WTC11 (cell line): ENCODE measurements at places on chromosomes 16 and 17.
A peak's percentile ranks its signal among the peaks of the same experiment; 100 is the strongest.

- DNase-seq, result no peak
These were observed 2.4 kb upstream of the C1QTNF8 start for GRCh38 chr16:1098266-1098991.

DNA sequence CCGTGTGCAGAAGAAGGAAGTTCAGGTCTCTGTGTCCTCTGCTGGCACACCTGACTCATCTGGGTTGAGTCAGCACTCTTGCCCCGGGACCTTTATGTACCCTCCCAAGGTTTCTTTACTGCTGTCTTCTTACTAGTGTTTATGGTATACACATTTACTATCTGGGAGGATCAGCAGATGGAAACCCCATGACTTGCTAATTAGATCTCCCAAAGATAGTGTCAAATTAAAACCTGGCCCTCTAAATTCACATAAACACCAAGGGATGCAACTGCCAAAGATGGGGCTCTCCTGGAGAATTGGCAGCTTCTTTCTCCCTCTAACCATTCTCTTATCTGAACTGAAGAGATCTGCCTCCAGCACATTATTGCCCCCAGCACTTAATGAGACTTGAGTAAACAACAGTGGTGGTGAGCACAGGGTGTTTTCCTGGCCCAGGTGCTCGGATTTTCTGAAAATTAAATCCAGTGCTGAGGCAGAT, 718.1 kb upstream of the SOX9 start:
- DNase-seq, result no peak

DNA sequence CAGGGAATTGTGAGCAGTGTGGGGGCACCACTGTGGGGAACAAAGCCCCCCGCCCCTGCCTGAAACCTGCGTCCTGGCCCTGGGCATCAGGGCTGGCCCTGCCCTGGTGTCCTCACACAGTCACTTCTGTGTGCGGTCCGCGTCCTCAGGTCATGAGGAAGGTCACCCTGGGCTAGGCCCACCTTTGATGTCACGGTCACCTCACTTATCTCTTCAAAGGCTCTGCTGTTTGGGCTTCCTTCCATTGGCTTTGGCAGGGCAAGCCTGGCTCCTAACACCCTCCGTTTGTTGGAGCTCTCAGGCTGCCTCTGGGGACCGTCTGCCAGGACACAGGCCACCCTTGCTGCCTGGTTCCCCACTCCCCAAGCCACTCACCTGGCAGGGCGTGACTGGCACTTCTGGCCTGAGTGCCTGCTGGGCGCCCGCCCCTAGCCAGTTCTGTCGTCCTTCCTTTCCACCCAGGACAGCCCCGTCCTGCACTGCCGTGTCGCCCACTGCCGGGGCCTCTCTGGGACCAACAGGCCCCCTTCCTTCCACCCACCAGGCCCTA, 8.8 kb downstream of the CENPX start:
- no peak for DNase-seq

- DNase-seq, result no peak
These were observed 4.8 kb upstream of the N4BP1 start for GRCh38 chr16:48614759-48615158.

- DNase-seq, result no peak
These were observed 28.3 kb downstream of the CCDC40 start for GRCh38 chr17:80064696-80065095.

DNA sequence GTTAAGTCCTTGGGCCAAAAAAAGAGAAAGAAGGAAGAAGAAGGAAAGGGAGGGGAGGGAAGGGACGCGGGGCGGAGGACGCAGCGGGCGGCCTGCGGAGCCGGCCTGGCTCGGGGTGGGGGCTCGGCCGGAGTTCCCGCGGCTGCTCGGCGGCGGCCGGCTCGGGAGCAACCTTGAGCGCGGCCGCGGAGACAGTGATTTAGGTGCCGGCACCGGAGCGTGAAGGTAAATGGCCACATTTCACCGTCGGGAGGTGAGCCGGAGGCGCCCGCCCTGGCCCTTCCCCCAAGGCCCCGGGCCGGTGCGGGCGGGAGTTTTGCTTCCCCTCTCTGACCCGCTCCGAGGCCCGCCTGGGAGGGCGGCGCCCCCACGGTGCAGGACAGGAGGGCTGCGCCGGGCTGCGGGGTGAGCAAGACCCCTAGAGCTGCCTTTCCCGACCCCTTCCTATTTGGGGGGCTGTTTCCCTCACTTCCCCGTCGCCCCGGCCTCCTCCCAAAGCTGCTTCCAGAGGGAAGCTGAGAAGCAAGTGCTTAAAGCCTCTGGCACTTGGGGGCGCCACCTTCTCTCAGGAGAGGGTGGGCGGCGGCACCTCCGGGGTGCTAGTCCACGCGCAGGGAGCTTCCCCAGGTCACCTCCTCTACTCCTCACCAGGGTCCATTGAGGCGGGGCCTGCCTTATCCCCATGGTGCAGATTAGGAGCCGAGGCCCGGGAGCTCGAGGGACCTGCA, 56.5 kb downstream of the MRM1 start:
- peak; percentile 76 for DNase-seq

- DNase-seq, result no peak
These were observed 47.9 kb downstream of the SETD6 start for GRCh38 chr16:58563235-58563634.

GRCh38 chr17:37065486-37066321, 117.0 kb downstream of the AATF start:
- peak; percentile 53 for DNase-seq

DNA sequence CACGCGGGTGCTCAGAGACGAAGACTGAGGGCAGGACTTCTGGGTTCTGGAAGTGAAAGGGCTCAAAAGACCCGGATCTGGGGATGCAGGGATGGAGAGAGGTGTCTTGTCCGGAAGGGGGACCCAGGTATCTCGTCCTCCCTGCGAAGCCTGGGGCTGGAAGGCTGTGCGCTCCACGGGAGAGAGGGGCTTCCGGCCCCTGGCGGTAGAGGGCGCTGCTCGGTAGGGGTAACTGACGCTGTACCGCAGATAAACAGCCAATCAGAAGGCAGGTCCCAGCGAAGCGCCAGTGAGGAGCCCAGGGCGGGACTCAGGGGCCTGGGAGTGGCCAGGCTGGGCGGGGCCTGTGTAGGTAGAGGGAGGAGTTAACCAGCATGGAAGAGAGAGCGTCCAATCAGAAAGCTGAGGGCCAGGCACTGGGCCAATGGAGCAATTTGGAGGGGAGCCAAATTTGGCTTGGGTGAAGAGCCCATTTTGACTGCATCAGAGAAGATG, 804 bp downstream of the TGFB1I1 start:
- DNase-seq, result peak; percentile 93

- peak; percentile 59 for DNase-seq
These were observed 1.1 kb upstream of the HAPSTR1 start for GRCh38 chr16:9090101-9090959.

DNA sequence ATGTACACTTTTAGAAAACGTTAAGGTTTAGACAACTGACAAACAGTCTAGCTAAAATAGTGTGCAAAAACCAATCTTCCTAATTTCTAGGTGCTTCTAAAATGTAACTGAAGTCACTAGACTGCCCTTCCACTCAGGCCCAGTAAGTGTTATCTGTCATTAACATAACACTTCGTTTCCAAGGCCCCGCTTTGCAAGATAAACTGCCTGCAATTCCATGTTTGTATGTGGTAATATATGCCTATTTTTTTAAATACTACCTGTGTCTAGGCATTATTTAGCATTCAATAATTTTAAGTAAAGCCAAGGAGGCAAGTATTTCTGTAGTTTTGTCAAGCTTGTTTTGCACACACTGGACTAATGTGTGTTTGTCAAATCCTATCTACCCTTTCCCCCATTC, 3.2 kb downstream of the USP32 start:
- no peak for DNase-seq

- DNase-seq, result no peak
These were observed 27.6 kb downstream of the RAI1 start for GRCh38 chr17:17708816-17709215.

- DNase-seq, result no peak
These were observed 491 bp downstream of the POLR2C start for GRCh38 chr16:57462978-57463362.

DNA sequence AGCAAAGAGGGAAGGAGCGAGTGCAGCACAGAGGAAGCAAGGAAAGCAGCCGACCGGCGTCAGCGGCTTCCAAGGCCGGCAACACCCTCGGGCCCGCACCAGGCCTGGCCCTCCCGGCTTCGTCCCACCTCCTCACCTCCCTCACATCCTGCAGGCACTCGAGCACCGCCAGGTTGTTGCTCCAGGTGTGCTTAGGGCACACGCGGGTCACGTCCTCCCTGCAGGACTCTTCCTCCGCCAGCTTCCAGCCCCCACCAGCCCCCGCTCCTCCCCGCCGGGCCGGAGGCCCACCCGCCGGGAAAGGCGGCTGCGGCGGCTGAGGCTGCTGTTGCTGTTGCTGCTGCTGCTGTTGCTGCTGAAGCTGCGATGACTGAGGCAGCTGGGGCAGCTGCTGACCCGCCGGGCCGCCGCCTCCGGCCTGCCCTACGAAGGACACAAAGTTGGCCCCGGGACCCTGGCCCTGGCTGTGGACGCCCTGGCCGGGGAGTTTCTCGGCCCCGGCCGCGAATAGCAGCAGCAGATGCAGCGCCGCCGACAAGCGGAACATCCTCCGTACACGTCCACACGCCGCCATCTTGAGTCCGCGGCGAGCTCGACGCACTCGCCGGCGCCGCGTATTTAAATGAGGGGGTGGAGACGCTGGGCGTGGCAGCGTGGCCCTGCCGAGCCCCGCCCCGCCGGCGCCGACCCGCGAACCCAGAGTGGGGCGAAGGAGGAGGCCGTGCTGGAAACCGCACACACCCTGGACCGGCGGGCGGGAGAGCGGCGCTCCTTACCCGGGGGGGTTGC, at the start of gene GLG1:
GLG1 (minus strand) TSS at position 594 of the 789 bp plus-strand sequence; CDS start at position 574, 20 bp downstream.
- peak; percentile 90 for DNase-seq

- DNase-seq, result no peak
These were observed 546 bp upstream of the PSMD7 start for GRCh38 chr16:74296104-74296431.

DNA sequence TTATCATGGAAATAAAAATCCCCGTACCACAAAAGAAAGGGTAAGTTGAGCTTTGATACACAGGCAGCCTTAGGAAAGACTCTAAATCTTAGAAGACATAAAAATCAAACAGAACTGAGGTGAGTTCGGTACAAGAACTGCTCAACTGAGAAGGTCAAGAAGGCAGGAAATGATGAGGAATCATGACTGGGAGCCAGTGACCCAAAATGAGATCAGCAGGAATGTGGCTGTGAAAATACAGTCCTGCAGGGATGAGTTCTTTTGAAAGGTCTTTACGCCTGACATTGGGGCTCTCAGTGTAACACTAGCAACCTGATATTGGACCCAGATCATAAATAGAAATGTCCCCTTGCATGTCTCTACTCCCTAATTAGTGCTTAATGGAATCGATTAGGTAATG, 56.3 kb upstream of the CDH11 start:
- no peak for DNase-seq

- DNase-seq, result no peak
These were observed 25.4 kb downstream of the CTU2 start for GRCh38 chr16:88731699-88732098.

DNA sequence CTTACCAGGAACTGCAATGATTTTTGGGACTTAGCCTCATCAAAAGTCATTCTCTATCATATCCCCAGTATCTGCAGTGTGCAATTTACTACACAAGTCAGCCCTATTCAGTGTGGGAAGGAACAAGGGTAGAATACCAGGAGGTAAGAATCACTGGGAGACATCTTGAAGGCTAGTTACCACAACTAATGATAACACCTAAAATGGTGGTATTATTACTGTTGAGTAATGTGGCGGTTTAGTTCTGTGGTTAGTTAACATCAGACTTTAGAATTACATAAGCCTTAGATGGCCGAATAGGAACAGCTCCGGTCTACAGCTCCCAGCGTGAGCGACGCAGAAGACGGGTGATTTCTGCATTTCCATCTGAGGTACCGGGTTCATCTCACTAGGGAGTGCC, 567.9 kb upstream of the CDH11 start:
- DNase-seq, result no peak

GRCh38 chr16:52256310-52257078, 290.4 kb downstream of the TOX3 start:
- no peak for DNase-seq

GRCh38 chr16:69123910-69124309, 8.5 kb downstream of the CHTF8 start:
- peak; percentile 50 for DNase-seq

- no peak for DNase-seq
These were observed 150.0 kb downstream of the VPS53 start for GRCh38 chr17:564526-565065.

- no peak for DNase-seq
These were observed 31.6 kb downstream of the NTN1 start for GRCh38 chr17:9052921-9053320.

DNA sequence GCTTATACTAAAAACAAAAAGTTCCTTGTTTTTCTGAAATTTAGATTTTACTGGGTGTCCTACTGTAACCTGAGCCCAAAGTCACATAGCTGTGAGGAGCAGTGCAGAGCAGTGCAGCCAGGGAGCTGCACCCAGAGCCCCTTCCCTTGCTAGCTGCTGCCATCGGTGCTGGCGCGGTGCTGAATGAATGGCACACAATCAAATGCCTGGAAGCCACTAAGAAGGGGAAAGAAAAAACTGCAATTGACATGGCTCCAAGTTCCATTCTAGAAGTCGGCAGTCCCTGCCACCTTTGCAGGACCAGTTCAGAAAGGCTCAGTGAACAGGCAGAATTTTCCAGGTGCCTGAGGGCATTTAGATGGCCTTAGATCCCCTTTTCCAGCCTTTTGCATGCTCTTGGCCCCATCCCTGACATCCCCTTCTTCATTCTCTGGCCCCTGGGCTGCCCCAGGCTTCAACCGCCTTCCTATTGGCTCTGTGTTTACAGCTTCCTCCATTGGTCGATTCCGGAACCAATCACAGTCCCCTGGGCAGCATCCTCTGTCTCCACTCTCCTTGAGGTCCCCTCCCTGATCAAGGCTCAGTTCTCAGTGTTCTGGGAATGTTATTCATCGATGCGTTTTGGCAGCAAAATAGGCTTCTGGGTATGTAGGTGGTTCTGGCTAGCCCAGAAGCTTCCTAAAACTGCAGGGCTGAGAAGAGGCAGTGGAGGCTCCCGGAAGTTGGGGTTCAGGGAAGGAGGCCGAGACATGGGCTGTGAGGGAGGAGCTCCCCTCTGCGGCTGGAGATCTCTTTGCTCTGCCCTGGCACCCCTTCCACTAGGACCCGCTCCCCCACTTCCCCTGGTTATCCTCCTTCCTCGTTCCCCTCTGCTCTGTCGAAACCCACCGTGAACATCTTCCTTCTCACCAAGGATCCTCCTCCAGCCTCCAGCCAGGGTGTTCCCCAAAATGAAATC, 37.9 kb downstream of the ATP2C2 start:
- no peak for DNase-seq

GRCh38 chr16:84919708-84920107, 91.6 kb downstream of the ZDHHC7 start:
- peak; percentile 42 for DNase-seq

- DNase-seq, result no peak
These were observed 147.7 kb upstream of the WSCD1 start for GRCh38 chr17:5922476-5922875.

DNA sequence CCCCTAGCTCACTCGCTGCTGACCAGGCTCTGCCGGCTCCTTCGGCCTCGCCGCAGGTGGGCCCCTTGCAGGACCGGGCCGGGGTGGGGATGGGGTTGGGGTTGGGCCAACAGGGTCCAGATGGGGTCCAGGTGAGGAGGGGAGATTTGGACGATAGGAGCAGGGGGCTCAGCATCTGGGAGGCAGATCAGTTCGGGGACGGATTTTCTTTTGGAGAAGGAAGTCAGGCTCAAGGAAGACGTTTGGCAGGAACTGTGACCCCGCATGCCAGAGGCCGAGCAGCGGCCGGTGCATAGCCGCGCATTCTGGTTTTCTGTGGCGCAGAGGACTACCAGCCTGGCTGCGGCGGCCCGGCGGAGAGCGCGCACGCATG, 845 bp upstream of the ALDOA start:
- DNase-seq, result no peak

- DNase-seq, result no peak
These were observed 16.6 kb upstream of the PDXDC1 start for GRCh38 chr16:14958323-14958600.
